Suprapubic skin (tissue), 4 donors: ENCODE measurements at places on chromosomes 11 and 22.

DNA sequence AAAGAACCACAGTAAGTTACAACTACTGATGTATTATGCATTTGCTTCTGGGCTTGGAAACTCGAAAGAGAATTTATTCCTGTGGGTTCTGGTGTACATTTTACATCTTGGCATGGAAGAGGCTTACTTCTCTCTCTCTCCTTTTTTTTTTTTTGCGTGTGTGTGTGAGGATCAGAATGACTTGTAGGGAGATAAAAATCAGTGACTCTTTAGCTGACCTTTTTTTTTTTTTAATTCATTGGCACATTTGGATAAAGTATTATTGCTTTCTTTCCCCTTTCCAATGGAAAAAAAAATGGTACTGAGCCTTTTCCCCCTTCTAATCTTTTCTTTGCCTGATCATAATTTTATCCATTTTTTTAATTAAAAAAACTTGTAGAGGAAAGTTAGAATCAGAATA, 43.5 kb downstream of the EXT2 start:
- DNase-seq: no peak

GRCh38 chr11:23723861-23724260, 773.0 kb upstream of the LUZP2 start:
- DNase-seq: no peak

DNA sequence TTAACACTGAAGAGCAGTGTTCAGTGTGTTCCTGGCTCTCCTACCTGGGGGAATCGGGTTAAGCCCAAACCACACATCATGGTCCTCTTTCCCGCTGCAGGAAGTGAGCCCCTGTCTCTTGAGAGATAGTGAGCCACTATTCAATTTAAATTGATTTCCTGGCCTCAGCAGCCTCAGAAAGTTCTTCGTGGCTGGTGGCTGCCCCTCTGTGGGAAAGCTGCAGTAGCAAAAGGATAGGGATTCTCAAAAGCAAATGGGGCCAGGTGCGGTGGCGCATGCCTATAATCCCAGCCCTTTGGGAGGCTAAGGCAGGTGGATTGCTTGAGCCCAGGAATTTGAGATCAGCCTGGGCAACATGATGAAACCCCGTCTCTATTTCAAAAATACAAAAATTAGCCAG, 49.1 kb upstream of the CD5 start:
- no peak for DNase-seq

- DNase-seq: no peak
Measured at GRCh38 chr11:61820174-61820573, 3.4 kb upstream of the FADS1 start.

DNA sequence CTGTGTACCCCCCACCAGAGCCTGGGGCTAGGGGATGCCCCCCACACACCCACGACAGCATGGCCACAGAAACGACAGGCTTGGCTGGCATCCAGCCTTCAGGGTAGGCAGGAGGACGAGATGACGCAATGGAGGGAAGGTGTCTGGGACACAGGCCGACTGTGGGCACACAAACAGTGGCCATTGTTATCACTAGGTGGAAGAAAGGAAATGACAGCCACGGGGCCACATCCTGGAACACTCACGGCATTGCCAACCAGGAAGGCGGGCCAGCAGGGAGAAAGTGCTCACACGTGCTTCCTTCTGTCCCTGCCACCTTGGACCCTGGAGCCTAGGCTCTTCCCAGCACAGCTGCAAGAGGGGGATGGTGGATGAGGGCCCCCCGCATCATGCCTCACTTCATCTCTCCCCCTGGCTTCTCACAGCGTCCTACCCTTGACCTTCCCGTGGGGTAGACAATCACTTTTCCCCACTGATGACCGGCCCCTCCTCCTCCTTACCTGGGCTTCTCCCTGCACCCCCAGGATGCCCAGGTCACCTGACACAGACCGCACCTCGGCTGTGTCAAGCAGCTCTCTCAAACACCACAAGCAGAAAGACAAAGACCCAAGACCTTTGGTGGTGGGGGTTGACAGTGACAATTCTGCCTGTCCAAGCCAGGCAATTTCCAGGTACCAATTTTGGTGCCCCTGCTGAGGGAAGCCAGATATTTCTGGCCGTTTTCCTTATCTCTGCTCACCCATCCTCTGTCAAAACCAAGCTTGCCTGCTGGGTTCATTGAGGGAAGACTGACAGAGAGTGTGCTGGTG, 8.6 kb downstream of the PLA2G6 start:
- DNase-seq: peak; percentile 84

GRCh38 chr22:37267661-37268413, 14.5 kb upstream of the CYTH4 start:
- DNase-seq: no peak

DNA sequence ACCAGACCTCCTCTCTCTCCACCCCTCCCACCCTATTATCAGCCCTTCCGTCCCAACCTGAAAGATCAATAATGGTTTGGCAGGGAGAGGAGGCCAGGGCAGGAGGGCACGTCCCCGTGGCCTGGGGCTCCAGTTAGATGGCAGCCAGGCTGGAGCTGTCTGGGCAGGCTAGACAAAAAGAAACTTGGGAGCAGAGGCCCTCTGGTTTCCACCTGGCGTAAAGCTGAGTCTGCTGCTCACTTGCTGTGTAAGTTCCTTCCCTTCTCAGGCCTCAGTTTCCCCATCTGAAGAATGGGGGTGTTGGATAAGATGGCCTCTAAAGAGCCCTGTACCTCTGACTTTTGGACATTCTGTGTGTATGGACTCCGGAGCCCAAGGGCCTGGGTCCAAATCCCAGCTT, 3.8 kb upstream of the RHOD start:
- no peak for DNase-seq
